Naive thymus-derived CD8-positive, alpha-beta T cell (primary cell): ENCODE measurements at places on chromosomes 13 and 19.

DNA sequence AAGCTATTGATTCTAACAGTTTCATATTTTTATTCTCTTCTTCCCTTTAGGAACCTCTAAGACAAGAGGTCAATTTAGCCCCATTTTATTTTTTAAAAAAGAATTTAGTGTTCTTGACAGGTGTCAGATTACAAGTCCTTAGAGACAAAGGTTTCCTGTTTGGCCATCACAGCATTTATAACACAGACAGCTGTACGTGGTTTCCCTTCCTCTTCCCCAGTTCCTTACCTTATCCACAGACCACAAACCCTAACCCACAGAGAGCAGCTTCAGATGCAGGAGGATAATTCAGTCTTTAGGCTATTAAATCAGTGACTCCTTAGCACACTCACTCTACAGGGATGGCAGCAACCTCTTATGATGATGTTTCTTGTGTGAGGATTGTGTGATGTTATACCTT, 1210.1 kb downstream of the DIAPH3 start:
- DNase-seq, result no peak

GRCh38 chr13:60095300-60095699, 68.4 kb downstream of the DIAPH3 start:
- no peak for DNase-seq

GRCh38 chr13:81682081-81682630, 1341.2 kb upstream of the SPRY2 start:
- no peak for DNase-seq

DNA sequence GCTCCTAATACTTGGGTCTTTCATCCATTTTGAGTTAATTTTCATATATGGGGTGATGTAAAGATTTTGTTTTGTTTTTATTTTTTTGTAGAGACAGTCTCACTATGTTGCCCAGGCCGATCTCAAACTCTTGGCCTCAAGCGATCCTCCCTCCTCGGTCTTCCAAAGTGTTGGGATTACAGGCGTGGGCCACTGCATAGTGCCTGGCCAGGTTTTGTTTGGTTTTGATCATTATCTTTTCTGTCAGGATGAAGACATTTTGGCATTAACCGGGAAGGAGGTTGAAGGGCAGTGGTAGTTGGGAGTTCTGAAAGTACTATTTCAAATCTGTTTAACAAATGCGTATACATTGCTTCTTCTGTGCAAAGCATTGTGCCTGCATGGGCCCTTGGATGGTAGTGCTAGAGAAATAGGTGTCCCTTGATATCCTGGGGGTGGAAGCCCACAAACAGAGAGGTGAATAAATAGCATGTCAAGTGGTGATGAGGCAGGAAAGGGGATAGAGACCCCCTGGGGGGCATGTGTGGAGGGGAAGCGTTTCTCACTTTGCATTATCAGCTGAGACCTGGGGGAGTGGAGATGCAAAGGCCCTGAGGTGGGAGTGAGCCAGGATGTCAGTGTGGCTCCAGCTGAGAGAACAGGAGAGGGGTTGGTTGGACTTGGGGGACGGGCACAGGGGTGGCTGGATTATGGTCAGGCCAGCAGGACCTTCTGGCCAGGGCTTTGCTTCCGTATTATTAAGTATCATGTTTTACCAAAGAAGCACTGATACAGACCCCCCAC, 41.4 kb downstream of the GATAD2A start:
- DNase-seq, result no peak

- DNase-seq, result no peak
These were observed 15.0 kb upstream of the LMO7 start for GRCh38 chr13:75621147-75621546.

- no peak for DNase-seq
These were observed 8.5 kb downstream of the ARID3A start for GRCh38 chr19:934197-934840.

DNA sequence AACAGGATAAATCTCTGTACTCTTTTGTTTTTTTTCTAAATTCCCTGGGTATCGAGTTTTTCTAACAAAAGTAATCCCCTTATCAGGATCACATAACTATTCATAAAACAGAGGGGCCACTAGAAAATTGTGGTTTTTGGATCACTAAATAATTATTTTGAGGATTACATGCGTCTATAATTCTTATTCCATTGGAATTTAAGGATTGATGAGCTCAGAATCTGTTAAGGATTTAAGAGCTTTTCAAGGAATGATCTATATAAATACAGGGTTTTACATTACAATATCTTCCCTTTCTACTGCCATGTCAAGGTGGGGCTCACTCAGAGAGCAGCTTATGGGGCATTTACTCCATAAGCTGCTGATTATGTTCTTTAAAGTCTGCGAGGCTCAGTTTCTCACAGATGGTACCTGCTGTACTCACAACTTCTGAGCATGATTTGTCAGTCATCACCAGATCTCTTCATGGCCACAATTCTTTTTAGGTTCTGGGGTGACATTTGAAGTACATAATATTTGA, 449.8 kb downstream of the PCDH17 start:
- no peak for DNase-seq

DNA sequence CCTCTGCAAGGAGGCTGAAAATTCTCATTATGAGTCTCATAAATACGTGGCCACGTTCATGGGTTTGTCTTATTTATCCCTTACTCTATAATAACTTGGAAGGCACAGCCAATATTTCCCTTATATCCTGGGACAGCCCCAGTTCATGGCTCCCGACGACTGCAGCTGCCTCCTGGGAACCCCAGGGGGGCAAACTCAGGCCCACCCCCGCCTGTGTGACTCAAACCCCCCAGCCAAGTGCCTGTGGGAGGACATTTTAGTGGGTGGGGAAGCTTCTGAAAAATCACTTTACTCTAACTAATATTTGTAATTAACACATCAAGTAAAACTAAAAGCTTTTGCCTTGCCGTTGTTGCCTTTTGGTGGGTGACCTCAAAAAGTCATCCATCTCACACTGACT, 14.3 kb downstream of the RASA3 start:
- no peak for DNase-seq

- no peak for DNase-seq
These were observed 12.6 kb upstream of the OLFM4 start for GRCh38 chr13:53015971-53016370.

DNA sequence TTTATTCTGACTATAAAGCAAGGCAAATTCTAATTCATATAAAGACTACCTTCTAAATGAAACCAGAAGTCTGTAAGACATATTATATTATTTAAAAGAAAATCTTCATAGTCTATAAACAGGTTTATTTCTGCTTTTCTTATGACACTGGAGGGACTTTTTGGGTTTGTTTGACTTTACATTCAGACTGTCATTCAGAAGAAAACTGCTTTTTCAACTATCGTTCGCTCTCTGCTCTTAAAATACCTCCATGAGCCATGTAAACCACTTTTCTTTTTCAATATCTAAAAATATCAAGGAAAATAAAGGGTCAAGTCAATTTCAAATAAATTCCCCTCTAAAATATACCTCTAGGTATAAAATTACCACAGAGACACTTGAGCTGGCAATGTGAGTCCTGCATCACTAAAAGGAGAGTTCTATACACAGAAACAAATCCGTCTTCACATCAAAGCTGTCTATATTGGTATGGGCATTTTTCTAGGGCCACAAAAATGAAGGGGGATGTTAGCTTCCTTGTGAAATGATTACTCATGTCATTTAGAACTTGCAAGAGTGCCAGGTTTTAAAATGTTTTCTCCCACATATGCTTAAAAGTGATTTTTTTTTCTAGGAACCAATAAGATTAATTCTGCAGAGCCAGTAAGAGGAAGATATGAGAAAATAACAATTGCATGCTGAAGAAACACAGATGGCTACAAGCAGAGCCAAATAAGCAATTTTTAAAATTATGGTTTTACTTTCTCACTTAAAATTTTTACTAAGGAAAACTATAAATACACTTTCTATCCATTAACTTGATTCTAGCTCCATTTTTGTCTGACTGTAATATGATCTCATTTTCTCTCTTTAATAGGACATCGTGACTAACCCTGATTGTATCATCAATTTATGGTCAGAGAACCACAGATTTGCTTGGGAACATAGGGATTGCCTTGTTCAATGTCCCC, 181.8 kb downstream of the TBC1D4 start:
- DNase-seq, result no peak

DNA sequence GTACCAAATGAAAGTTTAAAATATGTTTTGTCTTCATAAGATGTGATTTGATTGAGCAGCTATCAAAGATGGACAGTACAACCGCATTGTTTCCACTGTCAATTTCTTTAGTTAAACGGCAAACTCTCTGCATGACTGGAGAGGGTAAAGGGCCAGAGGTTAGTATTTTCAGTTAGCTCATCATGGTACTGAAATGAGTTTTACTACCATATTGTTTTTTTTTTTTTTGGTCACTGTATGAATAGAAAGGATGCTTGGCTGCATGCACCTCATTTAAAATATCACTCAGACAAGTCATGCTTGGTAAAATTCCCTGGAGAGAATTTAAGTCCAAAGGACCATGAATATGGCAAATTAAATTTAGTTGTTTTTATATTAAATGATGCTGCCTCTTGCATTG, 942.1 kb upstream of the SPRY2 start:
- no peak for DNase-seq

DNA sequence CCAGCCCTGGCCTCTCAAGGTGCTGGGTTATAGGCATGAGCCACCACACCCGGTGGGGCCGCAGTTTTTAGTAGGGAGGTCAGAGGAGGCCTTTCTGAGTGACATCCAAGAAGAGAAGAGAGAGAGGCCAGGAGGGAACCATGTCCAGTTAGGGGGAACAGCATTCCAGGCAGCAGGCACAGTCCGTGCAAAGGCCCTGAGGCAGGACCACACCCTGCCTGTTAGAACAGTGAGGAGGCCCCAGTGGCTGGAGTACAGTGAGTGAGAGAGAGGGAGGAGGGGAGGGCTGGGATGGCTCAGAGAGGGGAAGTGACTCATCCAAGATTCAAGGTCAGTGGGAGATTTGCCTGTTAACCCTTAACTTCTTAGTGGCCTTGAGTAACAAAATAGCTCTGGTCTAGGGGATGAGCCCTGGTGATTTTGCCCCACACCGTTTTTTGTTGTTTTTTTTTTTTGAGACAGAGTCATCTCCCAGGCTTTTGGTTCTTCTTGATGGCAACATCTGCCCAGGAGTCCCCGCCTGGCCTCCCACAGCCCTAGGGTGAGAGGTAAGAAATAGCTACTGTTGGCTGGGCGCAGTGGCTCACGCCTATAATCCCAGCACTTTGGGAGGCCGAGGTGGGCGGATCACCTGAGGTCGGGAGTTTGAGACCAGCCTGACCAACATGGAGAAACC, 2.7 kb upstream of the PLIN3 start:
- no peak for DNase-seq

DNA sequence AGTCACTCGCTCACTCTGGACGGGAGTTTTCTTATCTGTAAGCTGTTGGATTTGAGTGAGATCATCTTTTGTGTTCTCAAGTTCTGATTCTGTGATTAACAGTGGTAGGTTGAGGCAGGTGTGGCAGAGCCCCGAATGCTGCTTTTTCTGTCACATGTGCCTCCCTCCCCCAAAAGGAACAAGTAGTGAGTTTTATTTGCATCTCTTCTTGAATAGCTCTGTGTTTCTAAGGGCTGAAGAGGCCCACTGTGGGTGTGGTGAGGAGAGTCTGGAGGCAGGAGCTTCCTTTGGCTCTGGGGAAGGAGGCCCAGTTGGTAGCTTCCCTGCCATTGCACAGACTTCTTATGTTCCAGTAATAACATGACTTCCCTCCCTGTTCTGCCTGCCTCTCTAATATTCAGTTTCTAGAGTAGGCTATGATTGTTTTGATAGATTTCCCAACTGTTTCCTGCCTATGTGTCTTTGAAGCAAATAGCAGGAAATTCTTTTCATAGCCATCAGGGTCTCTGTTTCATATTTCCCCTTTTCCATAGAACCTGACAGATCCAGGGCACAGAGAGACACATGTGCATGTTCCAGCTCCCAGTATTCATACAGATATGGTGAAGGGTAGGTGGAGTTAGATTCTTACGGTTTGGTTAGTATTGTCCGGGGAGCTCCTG, 23.9 kb upstream of the CXCL17 start:
- DNase-seq, result no peak

DNA sequence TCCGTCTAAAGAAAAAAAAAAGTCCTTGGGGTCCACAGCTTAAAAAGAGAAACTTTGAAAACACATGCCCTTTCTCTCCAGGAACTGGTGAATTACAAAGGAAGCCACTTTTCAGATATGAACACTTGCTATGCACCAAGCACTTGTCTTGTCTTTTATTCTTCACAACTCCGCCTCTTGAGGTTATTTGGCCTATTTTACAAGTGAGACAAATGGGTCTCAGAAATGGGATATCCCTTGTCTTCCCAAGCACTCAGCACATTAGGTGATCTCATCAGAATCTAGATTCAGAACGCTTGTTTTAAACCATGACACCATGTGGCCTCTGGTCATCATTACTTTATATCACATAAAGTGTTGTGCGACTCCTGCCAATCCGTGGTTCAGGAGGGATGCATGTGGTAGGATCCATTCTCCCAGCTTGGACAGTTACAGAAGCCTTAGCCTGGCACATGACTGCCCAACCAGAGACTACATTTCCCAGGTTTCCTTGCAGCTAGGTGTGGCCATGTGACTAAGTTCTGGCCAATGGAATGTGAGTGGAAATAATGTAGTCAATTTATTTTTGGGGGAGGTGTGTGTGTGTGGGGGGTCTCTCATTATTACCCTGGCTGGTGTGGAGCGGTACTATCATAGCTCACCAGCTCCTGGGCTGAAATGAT, 13.9 kb downstream of the TSKS start:
- no peak for DNase-seq

GRCh38 chr19:4969772-4970531, 1.0 kb downstream of the KDM4B start:
- peak; percentile 11 for DNase-seq

DNA sequence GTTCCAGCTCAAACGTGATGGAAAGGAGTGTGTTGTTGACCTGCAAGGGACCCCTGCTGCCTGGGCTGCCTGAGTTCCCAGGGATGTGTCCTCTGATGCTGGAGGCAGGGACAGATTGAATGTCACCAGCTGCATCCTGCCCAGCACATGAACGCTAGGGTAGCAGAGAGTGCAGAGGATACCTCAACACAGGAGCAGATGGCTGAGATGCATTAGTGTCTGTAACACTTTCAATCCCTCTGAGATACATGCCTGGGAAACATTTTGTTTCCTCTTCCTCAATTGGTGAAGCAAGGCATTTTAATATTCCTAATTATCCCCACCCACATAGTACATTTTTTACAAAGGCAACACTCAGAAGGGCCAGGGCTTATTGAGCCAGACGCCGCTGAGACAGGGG, 106.4 kb upstream of the UBL3 start:
- DNase-seq, result no peak

- DNase-seq, result no peak
These were observed 27.8 kb downstream of the MBNL2 start for GRCh38 chr13:97249796-97250495.
